ENCODE measurements at places on chromosomes 7 and 10.

DNA sequence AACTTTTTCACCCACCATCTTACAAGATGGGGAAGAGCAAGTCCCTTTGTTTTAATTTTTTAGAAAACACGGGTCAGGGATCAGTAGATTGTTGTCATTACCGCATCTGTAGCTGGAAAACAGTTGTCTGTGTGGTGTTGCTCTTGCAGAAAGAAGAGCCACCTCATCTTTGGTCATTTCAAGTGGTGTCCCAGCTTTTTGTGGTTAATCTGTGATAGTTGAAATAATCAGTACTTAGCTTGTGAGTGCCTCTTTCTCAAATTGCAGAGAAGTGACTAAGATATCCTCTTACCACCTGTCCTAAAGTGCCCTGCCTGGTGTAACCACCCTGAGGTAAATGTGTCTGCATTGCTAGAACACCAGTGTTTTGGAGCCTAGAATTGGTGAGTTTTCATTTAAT is 5.5 kb downstream of the PRPF18 start:
- no peak for DNase-seq

- no peak for DNase-seq
Observed at GRCh38 chr7:80879849-80880248, 39.0 kb downstream of the SEMA3C start.

GRCh38 chr10:50552308-50552707 is 71.4 kb downstream of the SGMS1 start:
- DNase-seq, result no peak

DNA sequence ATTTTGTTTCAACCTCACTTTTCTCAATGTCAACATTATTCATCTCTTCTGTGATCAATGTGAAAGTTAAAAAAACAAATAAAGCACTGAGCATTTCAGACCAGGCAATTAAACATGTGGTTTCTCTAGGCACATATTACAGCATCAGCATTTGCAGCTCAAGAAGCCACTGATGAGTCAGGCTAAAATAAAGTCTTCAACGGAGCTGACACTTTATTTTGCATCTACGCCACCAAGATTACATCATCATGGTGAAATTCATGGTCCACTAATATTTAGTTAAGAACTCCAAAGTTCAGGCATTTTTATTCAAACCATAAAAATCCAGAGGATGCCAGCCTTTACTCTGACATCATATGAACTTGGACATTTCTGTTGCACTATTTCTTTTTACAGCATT is 33.0 kb downstream of the MAGI2 start:
- DNase-seq, result peak; percentile 97

GRCh38 chr10:8352171-8353075 is 297.9 kb downstream of the GATA3 start:
- no peak for DNase-seq

DNA sequence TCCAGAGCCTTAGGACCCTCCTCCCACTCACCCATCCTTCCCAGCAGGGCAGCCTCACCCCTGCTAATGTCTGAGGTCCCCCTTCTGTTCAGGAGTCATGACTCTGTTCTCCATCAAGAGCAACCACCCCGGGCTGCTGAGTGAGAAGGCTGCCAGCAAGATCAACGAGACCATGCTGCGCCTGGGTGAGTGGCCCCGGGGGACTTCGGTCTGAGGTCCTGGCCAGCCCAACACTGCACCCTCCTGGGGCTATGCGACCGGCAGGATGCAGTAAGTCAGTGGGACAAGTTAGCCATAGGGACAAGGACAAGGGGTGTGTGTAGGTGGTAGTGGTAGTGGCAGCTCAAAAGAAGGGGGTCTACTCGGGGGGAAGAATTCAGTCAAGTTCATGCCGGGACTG is 16.2 kb upstream of the AHCYL2 start:
- DNase-seq, result no peak

DNA sequence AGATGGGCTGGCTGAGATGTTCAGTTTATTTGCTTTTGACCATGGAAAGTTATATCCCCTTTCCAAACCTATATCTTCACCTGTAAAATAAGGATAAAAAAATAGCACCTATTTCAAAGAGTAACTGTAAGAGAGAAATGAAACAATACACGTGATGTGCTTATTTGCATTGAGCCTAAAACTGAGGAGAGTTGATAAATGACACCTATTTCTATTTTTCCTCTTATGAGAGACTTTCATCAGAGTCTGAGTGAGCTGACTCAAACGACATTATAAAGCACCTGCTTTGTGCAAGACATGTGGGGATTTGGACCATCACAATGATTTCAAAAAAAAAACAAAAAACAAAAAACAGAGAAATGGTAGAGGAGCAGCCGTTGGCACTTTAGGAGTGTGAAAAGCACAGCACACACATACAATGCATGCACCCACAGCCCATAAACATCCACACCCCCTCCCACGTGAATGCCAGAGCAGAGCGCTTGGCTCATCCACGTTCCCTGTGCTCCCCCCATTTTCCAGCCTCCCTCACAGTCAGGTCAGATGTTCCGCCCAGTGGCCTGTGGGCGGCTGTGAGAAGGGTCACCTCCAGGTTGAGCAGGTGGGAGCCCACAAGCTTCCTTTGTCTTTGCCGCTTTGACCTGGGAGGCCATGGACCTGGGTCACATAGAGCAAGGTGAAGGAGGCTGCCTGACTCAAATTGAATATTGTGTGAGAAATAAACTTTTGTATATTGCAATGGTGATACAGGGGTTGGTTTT is 253.2 kb upstream of the ZNF32 start:
- DNase-seq, result no peak

DNA sequence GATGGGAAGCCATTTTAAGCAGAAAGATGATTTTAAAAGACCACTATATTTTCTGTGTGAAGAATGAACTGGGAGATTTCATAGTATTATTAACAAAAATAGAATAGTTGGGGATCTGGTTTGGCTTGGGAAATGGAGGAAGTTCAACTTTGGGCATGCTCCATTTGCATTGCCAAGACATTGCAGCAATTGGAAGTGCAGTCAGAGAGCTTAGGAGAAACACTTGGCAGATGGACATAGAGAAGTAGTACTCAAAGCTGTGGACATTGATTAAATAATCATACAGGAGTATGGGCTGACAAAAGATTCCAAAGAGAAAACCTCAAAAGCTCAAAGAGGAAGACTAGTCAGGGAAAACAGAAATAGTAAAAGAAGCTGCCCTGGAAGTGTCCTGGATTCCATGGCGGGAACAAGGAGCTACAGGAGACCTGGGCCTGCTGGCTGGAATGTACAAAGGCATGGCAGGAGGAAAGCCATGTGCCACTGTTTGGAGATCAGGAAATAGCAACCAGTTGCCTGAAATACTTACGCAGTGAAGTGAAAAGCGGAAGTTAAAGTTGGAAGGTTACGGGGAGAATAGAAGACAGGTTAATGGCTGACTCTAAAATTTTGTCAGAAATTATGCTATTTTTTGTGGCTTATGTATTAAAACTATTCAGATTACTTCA is 93.6 kb upstream of the MXI1 start:
- no peak for DNase-seq

DNA sequence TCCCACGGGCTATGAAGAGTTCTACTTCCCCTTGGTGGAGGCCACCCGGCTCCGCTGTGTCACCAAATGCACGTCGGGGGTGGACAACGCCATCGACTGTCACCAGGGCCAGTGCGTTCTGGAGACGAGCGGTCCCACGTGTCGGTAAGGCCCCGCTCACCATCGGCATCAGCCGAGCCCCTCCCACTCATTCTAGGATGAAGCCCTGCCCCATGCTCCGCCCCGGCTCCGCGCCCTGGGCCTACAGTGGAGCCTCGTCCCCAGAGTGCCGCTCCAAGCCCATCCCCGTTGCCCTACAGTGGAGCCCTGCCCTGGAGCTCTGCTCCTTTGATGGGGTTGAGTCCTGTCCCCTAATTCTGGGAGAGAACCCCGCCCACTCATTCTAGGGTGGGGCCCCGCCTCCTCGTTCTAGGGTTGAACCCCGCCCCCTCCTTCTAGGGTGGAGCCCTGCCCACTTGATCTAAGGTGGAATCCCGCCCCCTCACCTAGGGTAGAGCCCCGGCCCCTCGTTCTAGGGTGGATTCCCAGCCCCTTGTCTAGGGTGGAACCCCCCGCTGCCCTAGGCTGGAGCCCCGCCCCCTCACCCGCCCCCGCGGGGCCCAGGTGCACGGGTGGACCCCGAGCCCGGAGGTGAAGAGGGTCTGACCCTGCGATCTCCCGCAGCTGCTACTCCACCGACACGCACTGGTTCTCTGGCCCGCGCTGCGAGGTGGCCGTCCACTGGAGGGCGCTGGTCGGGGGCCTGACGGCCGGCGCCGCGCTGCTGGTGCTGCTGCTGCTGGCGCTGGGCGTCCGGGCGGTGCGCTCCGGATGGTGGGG is 3.4 kb upstream of the MUC12 start:
- no peak for DNase-seq

Data from stromal cell of bone marrow (primary cell).